ENCODE measurements at places on chromosomes 7 and 10. TPM values are rescaled to one million over a fixed set of nuclear protein-coding genes. Genes with fewer than 3 reads are reported as not detected.

GRCh38 chr10:52999258-52999657 is 226.7 kb upstream of the MBL2 start:
- no peak for DNase-seq
- H3K4me1 ChIP-seq: no peaks in the 10 kb centered on the region
- H3K27ac ChIP-seq: no peak overlapping the region
- no peaks in the 10 kb centered on the region for H3K36me3 ChIP-seq

DNA sequence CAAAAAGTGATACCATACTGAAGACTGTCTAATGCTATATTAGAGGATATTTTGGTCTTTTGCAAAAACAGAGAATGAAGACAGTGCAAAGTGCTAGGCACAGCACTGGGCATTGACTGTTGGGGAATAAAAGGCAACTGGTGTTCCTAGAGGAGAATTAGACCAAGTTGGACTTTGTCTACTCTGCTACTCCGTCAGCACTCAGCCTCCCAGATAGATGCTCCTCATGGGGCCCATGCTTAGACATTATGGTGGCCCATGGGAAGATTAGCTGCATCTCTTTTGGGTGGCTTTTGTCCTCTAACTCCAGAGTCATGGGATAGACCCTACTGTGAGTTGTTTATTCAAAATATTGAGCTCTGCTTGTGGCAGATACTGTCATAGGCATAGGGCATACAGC is 113.5 kb downstream of the RBM20 start:
- H3K4me1 ChIP-seq: peaks cover 7% of the 10 kb centered on the region
- no peak for DNase-seq
- H3K27ac ChIP-seq: no peak overlapping the region

GRCh38 chr7:55305135-55305534 is 60.0 kb upstream of the LANCL2 start:
- H3K36me3 ChIP-seq: no peaks in the 10 kb centered on the region
- no peak overlapping the region for H3K27ac ChIP-seq
- H3K27me3 ChIP-seq: no peaks in the 10 kb centered on the region
- no peak for DNase-seq
- no peak overlapping the region for H3K4me3 ChIP-seq
- peaks cover 51% of the 10 kb centered on the region for H3K4me1 ChIP-seq

Gene POM121C
- 41.7 TPM for polyA plus RNA-seq

Data from GM12878 (cell line).